ENCODE measurements at places on chromosomes 6 and 20.

DNA sequence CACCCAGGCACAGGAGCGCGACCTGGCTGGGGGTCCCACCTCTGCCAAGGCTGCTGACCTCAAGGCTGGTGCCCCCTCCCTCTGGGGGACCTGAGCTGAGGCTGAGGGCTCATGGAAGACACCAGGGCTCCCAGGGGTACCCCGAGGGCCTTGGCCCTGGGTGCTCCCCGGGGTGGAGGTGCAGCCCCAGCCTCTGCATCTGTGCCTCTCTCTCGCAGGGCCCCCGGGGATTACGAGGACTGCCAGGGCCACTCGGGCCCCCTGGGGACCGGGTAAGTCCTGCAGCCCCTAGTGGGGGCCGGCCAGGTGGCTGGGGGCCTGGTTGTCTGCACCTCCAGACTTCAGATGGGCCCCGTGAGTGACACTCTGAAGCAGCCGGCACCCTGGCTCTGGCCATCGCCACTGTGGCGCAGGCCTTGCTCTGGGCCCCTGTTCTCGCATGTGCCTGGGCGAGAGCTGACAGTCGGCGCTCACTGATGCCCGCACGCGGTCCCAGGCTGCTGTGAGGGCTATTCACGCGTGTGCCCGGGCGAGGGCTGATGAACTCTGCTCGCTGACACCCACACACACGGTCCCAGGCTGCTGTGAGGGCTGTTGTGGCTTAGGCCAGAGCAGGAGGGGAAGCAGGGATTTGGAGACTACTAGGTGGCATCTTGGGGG, 9.3 kb downstream of the COL9A3 start:
- DNase-seq, result no peak

DNA sequence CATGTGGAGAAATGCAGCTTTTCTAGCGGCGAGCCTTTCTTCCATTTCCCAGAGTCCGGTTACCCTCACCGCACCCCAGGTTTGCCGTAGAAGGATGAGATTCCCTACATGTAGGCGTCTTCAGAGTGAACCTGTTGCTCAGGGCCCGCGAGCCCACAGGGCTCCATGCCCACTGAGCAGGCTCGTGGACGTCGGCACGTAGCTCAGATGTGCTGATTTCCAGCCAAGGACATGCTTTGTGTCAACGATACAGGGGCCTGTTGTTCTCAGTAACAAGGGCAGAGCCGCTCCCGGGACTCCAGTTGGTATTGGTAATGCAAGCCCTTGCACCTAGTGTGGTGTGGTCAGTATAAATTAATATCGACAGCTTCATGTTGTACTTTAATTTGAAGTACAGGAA, 159.6 kb downstream of the MTHFD1L start:
- DNase-seq, result no peak

- DNase-seq, result no peak
Observed at GRCh38 chr20:53937339-53937741, 133.1 kb downstream of the BCAS1 start.

GRCh38 chr6:136792095-136792409, 225 bp downstream of the MAP3K5 start:
- no peak for DNase-seq

- no peak for DNase-seq
Observed at GRCh38 chr6:148565930-148566663, 180.7 kb upstream of the UST start.

- no peak for DNase-seq
Observed at GRCh38 chr6:77106992-77107391, 356.3 kb downstream of the HTR1B start.

- DNase-seq, result no peak
Observed at GRCh38 chr6:40954446-40955177, 84.4 kb downstream of the UNC5CL start.
